Activated CD8-positive, alpha-beta memory T cell treated with anti-CD3 and anti-CD28 coated beads for 4 hours (primary cell): ENCODE measurements at places on chromosomes 16 and 17.

GRCh38 chr16:57830890-57831484 lies 28.7 kb upstream of the KIFC3 start:
- no peak for DNase-seq

DNA sequence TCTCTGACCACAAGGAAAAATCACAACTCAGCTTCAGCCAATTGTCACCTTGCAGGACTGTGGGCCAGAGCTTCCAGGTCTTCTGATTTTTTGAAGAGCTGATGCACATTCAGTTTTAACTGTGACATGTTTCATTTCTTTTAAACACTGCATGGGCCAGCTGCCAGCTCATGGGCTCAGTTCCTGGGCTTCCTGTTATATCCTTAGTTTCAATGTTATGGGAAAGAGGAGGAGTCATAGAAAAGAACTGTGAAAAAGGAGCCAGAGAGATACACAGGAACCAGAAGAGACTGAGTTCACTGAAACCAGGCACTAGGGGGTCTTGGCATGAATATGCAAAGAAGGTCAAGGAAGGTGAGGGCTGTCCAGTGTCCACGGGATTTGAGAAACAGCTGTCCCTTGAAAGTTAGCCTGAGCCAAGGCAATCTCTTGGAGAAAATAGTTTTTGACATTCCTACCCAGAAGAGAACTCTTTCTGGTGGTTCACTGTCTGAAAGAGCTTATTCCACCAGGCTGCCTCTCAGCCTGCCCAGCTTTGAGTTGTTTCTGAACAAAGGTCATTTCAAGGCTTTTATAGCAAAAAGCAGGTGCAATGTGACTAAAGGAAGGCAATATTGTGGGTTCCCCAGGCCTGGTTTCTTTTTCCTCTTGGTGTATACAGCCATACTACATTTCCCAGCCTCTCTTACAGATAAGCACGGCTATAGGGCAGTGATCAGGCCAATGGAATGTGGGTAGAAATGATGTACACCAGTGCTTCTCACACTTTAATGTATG lies 10.5 kb downstream of the PDILT start:
- no peak for DNase-seq

GRCh38 chr16:85845266-85845665 lies 45.8 kb downstream of the COX4I1 start:
- DNase-seq, result no peak

- no peak for DNase-seq
These were observed 52.5 kb downstream of the SMG6 start for GRCh38 chr17:2251098-2251497.

GRCh38 chr16:51140112-51140511 lies 11.0 kb downstream of the SALL1 start:
- no peak for DNase-seq

- no peak for DNase-seq
These were observed 261.6 kb upstream of the TNRC6C start for GRCh38 chr17:77696721-77697460.

DNA sequence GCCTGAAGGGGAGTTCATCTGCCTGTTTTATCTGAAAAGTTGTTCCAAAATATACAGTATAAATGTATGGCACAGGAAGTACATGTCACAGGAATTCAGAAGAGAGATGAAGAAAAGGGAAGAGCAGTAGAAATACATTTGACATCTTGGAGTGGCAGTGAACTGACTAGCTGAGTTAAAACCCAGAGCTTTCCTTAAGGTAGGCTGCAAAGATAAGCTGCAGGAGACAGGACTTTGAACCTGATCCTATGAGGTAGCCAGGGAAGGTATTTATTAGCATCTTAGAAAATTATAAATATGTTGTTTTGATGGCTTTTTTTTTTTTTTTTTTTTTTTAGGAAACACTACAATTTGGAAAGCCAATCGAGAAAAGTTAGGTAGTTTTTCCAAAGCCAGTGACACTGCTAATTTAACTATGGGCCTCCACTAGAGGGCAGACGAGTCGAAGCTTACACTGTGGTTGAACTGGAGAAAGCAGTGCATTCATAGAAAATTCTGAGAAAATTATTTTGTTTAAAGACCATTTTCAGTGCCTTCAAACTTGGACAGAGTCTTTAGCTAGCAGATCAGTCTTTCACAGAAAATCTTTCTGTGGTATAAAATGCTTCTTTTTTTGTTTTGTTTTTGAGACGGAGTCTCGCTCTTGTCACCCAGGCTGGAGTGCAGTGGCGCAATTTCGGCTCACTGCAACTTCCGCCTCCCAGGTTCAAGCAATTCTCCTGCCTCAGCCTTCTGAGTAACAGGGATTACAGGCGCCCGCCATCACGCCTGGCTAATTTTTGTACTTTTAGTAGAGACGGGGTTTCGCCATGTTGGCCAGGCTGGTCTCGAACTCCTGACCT lies 122.3 kb downstream of the SSH2 start:
- peak; percentile 46 for DNase-seq

GRCh38 chr17:69326377-69327059 lies 415 bp downstream of the ABCA5 start:
- no peak for DNase-seq

DNA sequence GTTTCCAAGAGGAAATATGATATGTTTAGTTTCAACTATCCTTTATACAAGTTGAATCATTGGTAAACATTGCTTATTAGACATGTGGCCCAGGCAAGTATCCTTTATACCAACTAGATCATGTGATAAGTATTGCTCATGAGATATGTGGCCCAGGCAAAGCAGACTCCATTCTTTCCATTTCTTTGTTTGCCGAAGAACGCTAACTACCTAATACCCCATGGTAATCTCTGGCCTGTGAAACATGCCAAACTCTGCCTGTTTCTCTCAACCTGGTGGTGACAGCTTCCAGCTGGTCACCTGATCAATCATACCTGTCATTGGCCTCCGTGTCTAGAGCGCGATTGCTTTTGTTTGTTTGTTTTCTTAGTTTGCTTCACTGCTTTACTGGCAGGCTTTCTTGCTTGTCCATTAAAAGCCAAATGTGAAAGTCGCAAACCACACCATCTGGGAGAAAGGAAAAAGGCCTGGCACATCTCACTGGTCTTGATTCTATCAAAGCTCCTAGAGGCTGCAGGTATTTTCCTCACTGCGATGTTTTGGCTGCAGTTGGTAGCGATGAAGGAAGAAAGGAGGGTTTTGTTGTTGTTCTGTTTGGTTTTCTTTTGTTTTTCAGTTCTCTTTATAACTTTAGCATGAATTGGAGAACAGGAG lies 686.2 kb downstream of the KCNJ2 start:
- no peak for DNase-seq

DNA sequence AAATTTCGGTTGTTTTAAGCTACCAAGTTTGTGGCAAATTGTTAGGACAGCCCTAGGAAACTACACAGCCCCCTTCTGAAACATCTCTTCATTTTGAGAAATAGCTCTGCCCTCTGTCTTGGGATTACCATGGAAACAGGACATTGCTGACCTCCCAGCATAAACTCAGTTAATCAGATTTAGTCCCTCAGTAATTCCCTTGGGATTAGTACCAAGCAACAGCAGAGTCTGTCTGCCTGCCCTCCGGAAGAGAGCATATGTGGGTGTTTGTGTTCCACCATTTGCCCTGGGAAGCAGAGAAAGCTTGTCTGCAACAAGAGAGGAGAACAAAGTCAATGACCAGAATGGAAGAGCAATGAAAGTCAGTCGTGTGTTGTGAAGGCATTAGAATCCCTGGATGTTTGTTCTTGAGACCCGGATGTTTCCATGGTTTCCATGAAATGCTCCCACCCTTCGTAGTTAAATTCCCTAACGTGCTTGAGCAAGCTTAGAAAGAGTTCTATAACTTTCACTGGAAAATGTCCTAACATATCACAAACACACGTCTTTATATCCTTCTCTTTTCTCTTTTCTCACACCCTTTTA lies 26.2 kb downstream of the NUDT7 start:
- DNase-seq, result no peak

GRCh38 chr16:10964891-10965326 lies 20.5 kb downstream of the CLEC16A start:
- no peak for DNase-seq

GRCh38 chr17:4422864-4423263 lies 10.9 kb upstream of the SPNS3 start:
- DNase-seq, result no peak

GRCh38 chr17:56785405-56785804 lies 48.3 kb downstream of the C17orf67 start:
- no peak for DNase-seq

DNA sequence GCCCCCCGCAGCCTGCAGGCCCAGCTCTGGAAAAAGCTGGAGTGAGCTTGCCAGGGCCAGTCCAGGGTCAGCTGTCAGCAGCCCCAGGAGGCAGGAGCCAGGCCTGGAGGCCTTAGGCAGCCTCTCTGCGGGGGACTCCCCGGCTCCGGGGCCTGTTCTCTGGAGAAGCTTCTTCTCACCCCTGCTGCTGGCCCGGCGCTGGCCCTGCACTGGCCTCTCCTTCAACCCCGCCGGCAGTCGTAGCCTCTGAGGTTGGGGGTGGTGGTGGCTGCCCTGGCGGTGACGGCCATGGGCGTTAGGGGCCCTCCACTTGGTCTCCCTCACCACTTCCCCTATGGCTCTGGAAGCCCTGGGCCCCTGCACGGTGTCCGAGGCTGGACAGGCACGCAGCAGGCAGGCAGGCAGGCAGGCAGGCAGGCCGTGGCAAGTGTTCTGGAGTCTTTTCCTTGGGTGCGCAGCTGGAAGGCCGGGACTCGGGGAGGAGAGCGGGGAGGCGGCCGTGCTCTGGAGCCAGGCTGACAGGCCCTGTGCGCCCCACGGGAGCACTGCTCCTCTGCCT lies 2.1 kb downstream of the FOXF1 start:
- DNase-seq, result no peak

GRCh38 chr17:50177476-50177875 lies 11.7 kb downstream of the SGCA start:
- DNase-seq, result no peak

- DNase-seq, result no peak
These were observed 61.4 kb downstream of the SRCIN1 start for GRCh38 chr17:38544175-38544838.

- DNase-seq, result no peak
These were observed 185.4 kb upstream of the RPL38 start for GRCh38 chr17:74018115-74018514.

DNA sequence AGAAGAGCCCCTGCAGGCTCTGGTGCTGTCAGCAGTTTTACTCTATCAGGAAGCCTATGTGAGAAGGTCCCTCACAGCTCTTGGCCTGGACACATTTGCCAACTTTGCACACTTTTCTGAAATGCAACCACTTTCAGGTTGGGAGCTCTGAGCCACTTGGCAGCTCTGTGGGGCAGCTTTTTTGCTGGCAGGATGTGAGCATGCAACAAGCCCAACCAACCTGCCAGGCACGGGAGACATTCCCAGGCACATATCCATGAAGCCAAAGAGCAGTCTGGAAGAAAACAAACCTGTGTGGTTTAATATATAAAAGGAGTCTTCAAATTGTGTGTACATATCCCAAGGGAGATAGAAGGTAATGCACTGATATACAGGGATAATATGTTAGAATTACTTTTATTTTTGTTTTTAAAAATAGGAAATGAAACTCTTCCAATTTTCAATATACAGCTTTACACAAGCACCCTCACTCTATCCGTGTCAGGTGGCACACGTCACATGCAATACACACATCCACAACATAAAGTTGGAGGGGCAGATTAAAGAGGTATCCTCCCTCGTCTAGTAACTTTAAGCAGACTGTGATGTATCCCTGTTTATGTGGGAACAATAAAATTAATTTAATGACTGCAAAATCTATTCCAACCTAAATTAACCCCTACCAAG lies 57.4 kb upstream of the COX10 start:
- no peak for DNase-seq

DNA sequence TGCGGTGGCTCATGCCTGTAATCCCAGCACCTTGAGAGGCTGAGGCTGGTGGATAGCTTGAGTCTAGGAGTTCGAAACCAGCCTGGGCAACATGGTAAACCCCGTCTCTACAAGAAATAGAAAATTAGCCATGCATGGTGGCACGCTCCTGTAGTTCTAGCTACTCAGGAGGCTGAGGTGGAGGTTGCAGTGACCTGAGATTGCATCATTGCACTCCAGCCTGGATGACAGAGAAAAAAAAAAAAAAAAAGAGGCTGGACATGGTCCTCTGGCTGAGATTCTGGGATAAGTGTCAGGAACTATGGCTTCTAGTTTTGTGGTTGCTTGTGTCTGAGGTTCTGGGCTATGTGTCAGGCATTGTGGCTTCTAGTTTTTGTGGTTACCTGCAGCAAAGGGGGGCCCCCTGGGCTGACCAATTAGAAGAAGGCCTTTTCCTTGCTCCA lies 7.0 kb downstream of the KSR1 start:
- no peak for DNase-seq

DNA sequence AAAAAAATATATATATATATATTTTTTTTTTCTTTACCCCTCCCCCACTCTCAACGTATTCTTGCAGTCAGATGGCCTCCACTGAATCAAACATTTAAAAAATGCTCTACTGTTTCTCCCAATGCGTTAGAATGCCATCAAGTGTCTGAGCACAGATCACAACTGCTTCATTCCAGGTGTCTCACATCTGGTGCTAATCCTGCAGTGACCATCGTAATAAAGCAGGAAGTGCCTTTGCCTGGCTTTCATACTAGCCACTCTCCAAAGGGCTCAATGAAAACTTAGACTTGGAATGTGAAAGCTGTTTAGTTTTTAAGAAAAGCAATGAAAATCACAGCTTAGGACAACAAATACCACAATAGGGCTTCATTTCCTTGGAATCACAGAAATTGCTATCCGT lies 37.2 kb downstream of the SKAP1 start:
- no peak for DNase-seq

GRCh38 chr17:28540231-28540630 lies 12.2 kb downstream of the UNC119 start:
- no peak for DNase-seq

DNA sequence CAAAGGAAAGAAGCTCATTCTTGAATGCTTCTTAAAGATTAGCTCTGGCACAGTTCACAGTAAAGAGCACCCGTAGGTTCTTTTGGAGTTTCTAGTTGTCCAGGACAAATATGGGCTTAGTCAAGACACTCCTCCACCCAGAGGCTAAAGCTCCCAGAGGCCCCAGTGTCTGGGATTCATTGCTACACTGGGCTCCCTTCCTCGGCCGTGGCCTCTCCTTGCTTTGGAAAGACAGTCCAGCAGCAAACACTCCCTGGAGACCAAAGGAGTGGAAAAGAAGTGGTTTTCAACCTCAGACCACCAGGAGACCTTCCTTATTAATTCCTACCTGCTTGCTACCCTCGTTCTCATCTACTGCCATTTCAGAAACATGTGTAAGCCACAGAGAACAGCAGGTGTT lies 17.1 kb downstream of the PHB1 start:
- no peak for DNase-seq

DNA sequence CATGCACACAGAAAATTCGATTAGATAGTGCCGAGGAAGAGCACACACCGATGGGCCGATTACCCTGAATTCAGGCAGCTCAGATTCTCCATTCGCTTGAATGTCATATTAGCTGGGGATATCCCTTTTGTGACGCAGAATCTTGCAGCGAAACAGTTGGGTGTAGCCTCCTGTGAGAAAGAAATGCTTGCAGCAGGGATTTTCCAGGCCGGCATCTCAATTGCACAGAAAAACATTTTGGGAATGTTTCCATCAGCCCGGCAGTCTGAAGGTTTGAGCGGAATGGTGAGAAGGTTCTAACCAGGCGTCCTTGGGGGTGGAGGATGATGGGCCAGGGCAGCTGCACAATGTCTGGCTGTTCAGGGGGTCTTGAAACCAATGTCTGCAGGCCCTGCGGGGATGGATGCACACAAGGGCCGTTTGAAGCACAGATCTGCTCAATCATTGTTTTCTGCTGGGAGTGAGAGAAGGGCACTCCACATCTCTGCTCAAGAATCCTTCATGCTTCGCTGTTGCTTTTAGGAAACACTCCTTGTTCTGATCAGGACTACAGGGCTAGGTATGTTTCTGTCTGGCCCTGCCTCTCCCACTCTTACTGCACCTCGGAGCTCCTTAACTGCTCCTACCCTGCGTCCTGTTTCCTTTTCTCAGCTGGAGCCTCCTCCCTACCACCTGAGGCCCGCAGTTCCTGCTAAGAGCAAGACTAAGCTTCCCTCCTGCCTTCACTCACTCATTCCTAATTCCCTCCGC lies 94.6 kb downstream of the CMIP start:
- no peak for DNase-seq
